Hematopoietic multipotent progenitor cell treated with erythropoietin and hydrocortisone succinate and interleukin-3 and kit ligand, for 15 days (in vitro differentiated cells): ENCODE measurements at places on chromosomes 3 and 15.

GRCh38 chr3:135645541-135645940 lies 320.0 kb upstream of the PPP2R3A start:
- no peak for DNase-seq

GRCh38 chr15:71630475-71630809 lies 179.9 kb upstream of the NR2E3 start:
- no peak for DNase-seq

- no peak for DNase-seq
These were observed 34.7 kb upstream of the CDCP1 start for GRCh38 chr3:45180899-45181298.

GRCh38 chr15:93913871-93914270 lies 317.5 kb upstream of the MCTP2 start:
- no peak for DNase-seq

- DNase-seq, result no peak
These were observed 27.8 kb downstream of the STAC start for GRCh38 chr3:36408146-36408545.

GRCh38 chr15:68749793-68750192 lies 70.9 kb downstream of the ANP32A start:
- DNase-seq, result no peak

- no peak for DNase-seq
These were observed 298.0 kb upstream of the CTNNB1 start for GRCh38 chr3:40901298-40901697.

- DNase-seq, result no peak
These were observed 29.3 kb upstream of the CAPN3 start for GRCh38 chr15:42329992-42330391.

GRCh38 chr3:53232641-53233377 lies 23.0 kb downstream of the TKT start:
- no peak for DNase-seq

DNA sequence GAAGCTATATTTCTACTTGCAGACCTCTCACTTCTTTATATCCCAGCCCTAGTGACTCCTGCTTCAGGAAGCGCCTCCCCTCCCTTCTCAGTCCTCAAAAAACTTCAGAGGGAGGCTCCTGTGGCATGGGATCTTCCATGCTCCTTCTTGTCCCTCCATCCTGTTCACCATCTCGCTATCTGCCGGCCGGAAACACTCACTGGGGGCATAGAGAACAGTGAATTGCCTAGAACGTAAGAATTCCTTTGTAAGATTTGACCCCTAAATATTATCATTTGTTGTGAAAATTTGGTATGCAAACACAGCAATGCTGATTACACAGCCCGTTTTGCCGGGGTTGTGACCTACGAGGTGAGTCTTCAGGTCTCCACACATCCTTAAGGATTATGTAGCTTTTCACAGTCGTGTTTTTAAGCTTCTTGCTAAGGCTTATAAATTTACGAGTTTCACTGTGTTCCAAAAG lies 218.7 kb upstream of the ATP10A start:
- no peak for DNase-seq

- peak; percentile 67 for DNase-seq
These were observed 28.8 kb upstream of the UBL7 start for GRCh38 chr15:74489518-74490338.

DNA sequence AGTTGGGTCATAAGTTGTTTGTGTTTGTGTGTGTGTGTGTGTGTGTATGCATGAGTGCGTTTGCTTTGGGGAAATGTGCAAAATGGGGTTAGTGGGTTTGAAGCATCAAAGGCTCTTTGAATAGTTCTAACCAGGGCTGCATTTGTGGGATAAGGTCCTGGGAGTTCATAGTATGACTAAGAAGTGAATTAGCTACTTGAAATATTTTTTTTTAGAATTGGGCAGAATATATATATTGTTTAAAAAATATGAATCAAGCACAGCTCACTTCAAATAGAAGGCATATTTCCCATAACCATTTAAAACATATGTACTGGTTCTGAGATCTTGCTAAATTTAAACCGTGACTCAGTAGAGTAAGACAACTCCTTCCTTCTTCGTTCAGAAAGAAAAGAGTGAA lies 43.1 kb downstream of the IGF2BP2 start:
- no peak for DNase-seq

GRCh38 chr15:69082021-69082502 lies 67.6 kb downstream of the NOX5 start:
- no peak for DNase-seq

GRCh38 chr3:96803870-96804269 lies 10.5 kb upstream of the EPHA6 start:
- no peak for DNase-seq

GRCh38 chr3:74387111-74387735 lies 227.2 kb downstream of the CNTN3 start:
- DNase-seq, result no peak

GRCh38 chr15:74270854-74271520 lies 34.9 kb downstream of the CCDC33 start:
- no peak for DNase-seq

DNA sequence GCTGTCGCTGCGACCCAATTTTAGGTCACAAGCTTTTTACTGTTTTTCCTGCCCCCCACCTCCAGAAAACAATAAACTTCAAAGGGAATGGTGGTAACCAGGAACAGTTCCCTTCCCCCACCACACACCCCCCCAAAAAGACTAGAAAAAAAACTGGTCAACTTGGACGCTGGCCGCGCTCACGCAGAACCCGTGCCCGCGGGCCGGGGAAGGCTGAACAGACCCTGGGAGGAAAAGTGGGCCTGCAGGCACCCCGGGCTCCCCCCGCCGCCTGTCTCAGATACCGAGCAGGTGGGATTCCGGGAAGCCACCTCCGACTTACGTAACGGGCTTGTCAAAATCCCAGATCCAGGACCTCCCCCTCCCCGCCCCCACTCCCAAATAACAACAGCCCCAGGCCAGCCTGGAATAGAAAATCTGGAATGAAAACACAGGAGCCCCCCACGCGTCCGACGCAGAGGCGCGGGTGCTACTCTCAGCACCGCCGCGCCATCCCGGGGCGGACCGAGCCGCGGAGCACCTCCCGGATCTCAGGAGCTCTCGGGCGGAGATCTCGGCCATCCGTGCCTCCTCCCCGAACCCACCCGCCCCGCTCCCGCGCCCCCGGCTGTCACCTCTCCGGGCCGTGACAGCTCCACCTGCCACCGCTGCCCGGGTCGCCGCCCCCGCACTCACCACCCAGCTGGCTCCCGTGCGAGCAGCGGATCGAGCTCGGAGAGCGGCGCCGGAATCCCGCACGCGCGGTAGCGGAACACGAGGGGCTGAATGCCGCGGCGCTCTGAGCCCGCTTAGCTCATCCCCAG lies 557 bp downstream of the DENND4A start:
- DNase-seq, result no peak

- DNase-seq, result no peak
These were observed 373.7 kb upstream of the NECTIN3 start for GRCh38 chr3:110697961-110698360.

DNA sequence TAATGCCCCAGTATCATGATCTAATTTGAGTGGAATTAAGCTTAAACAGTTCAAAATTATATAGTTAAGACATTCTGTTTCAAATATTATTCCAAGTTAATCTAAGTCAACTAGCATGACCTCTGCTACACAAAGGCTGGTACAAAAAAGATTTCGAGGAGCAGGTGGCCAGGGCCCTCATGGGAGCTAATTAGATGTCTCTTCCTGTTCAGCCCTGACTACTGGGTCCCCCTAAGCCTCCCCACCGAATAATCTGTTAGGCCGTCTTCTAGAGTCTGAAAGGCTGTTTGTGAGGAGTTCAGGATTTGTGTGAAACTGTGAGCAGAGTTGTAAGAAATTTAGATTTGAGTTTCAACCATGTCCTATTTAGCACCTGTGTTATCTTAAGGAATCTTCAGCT lies 75.4 kb downstream of the PPM1L start:
- DNase-seq, result no peak

GRCh38 chr3:65992106-65992505 lies 46.6 kb downstream of the MAGI1 start:
- no peak for DNase-seq

DNA sequence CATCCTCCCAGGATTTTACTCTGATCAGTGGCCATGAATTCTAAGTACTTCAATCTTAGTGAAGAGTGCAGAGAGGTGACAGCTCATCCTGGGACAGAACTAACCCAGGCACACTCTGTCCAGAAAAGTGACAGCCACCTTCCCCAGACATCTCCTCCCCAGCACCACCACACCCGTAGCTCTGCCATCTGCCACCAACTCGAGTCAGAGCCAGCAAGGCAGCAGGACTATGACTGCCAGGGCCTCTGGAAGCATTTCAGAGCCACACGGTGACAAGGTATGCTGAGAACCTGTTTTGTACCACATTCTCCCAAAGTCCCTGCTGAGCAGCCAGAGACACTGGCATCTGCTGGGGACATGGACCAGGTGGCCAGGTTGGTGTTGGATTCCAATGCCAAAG lies 71.0 kb downstream of the NTRK3 start:
- DNase-seq, result no peak

- no peak for DNase-seq
These were observed 15.9 kb upstream of the CHST2 start for GRCh38 chr3:143103652-143104051.

- DNase-seq, result no peak
These were observed 138.3 kb downstream of the DIPK2A start for GRCh38 chr3:144109944-144110343.

- DNase-seq, result no peak
These were observed 25.2 kb downstream of the PXYLP1 start for GRCh38 chr3:141256820-141257219.

DNA sequence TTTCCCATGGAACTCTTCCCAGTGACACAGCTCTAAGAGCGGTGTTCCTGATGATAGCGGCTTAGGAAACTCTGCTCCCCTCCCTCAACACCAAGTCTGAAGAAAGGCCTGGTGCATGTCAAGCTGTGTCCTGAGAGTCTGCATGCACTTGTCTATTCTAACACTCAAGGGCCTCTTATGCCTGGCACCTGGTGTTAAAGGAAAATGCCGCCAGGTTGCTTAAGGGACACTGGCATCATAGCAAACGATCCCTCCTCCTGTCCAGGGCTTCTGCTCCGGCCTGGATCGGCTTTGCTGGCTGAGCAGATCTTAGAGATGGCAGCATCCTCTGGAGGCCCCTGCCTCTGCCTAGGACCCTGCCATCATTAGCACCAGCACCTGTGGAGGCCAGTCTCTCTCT lies 121.7 kb downstream of the MEGF11 start:
- no peak for DNase-seq

DNA sequence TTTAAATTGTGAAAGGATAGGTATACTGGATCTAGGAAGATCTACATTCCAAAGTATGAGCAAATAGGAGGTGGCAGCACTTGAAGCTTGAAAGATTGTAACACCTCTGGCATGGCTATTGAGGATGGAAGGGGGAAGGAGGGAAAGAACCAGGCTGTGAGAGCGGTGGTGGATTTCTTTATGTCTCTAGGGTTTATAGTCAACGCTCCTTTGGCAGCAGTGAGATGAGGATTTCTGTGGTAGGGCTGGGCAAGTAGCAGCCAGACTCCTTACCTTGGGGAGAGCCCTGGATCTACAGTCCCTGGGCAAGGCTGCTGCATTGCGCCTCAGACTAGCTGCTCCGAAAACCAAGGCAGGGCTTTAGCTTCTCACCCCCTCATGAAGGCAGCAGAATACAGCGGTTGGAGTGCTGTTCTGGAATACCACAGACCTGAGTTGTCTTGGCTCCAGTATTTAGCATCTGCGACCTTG lies 53.2 kb downstream of the MEF2A start:
- no peak for DNase-seq

GRCh38 chr15:40136470-40137302 lies 24.2 kb upstream of the BUB1B start:
- no peak for DNase-seq

- DNase-seq, result no peak
These were observed 129.5 kb downstream of the THRB start for GRCh38 chr3:24365168-24365567.

- no peak for DNase-seq
These were observed 83.4 kb upstream of the POU1F1 start for GRCh38 chr3:87359826-87360225.

- no peak for DNase-seq
These were observed 104.5 kb downstream of the ZMAT3 start for GRCh38 chr3:178967177-178967532.

DNA sequence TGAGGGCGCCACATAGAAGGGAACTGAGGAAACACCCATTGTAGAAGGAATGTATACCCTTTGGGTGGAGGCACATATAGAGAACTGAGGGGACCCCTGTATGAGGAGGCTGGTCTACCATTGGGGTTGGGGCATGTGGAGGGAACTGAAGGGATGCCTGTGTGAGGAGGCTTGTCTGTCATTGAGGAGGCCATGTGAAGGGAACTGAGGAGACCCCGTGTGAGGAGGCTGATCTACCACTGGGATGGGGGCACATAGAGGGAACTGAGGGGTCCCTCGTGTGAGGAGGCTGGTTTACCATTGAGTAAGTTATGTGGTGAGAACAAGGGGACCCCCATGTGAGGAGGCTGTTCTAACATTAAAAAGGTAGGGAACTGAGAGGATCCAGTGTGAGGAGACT lies 156.1 kb downstream of the FBLN2 start:
- DNase-seq, result no peak

- no peak for DNase-seq
These were observed 32.7 kb upstream of the RASGRP1 start for GRCh38 chr15:38597219-38597800.

GRCh38 chr3:61954097-61954540 lies 392.7 kb downstream of the PTPRG start:
- DNase-seq, result no peak

GRCh38 chr3:40877631-40878463 lies 321.5 kb upstream of the CTNNB1 start:
- no peak for DNase-seq

DNA sequence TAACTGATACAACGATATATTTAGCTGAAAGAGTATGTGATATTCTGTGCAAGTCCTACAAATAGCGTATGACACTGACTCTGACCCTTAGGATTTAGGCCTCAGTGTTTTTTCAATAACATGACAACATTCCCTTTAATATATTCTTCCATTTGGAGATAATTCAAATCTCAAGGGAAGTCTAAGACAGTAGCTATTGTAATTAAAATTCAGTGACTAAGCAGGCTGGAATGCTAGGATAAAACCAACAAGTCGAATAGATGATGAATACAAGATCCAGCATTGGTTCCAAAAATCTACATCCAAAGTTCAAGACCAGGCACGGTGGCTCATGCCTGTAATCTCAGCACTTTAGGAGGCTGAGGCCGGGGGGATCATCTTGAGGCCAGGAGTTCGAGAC lies 56.2 kb downstream of the QTRT2 start:
- no peak for DNase-seq
